ENCODE measurements at places on chromosomes 16 and 17. TPM values are rescaled to one million over a fixed set of nuclear protein-coding genes. Genes with fewer than 3 reads are reported as not detected.

The MT1G gene
- total RNA-seq = not detected

The TRPV3 gene
- 0.34 TPM for total RNA-seq

The SP6 gene
- 3.0 TPM for total RNA-seq

The GP1BA gene
- not detected for total RNA-seq

The PRKAR1A gene
- total RNA-seq = 171 TPM

The TEX19 gene
- total RNA-seq = 0.43 TPM

The GLIS2 gene
- total RNA-seq = 32.1 TPM

The ZG16 gene
- not detected for total RNA-seq

The SSTR5 gene
- 0.25 TPM for total RNA-seq

The OR1F1 gene
- 0.38 TPM for total RNA-seq

The LUC7L3 gene
- total RNA-seq = 129 TPM

The FLOT2 gene
- total RNA-seq = 68.7 TPM

The DRC7 gene
- total RNA-seq = 0.10 TPM

The MAP2K3 gene
- 194 TPM for total RNA-seq

The MAPT gene
- total RNA-seq = 1.9 TPM

The CSH1 gene
- not detected for total RNA-seq

The WWOX gene
- total RNA-seq = 12.0 TPM

The MYH11 gene
- total RNA-seq = 0.02 TPM

The SEZ6L2 gene
- 20.5 TPM for total RNA-seq

The ABCC6 gene
- 1.5 TPM for total RNA-seq

The LGALS9B gene
- not detected for total RNA-seq

The KRT31 gene
- not detected for total RNA-seq

The CPHXL2 gene
- total RNA-seq = not detected

The TBC1D3K gene
- total RNA-seq = not detected

The RAP1GAP2 gene
- total RNA-seq = 20.2 TPM

The IGFALS gene
- total RNA-seq = not detected

The PRSS22 gene
- 2.0 TPM for total RNA-seq

The CES4A gene
- total RNA-seq = 2.0 TPM

The AGRP gene
- total RNA-seq = not detected

The MARCHF10 gene
- total RNA-seq = 1.2 TPM

The TPSAB1 gene
- total RNA-seq = not detected

The SPN gene
- not detected for total RNA-seq

The SLC13A5 gene
- 0.12 TPM for total RNA-seq

The CRHR1 gene
- not detected for total RNA-seq

The PRKCA gene
- total RNA-seq = 29.4 TPM

The MED13 gene
- 23.4 TPM for total RNA-seq

The MYO1C gene
- 135 TPM for total RNA-seq

The RHBDL1 gene
- 1.4 TPM for total RNA-seq

The EVPLL gene
- total RNA-seq = 0.06 TPM

The AARS1 gene
- 92.8 TPM for total RNA-seq

The RNF167 gene
- 88.1 TPM for total RNA-seq

Measured in A549 treated with RU486 at 1 μM for 4 hours (cell line).